Stimulated activated CD4-positive, alpha-beta T cell treated with anti-CD3 and anti-CD28 coated beads, Interleukin-4, amount 100 ng/mL, for 4 hours (primary cell): ENCODE measurements at places on chromosomes 5 and 9.

DNA sequence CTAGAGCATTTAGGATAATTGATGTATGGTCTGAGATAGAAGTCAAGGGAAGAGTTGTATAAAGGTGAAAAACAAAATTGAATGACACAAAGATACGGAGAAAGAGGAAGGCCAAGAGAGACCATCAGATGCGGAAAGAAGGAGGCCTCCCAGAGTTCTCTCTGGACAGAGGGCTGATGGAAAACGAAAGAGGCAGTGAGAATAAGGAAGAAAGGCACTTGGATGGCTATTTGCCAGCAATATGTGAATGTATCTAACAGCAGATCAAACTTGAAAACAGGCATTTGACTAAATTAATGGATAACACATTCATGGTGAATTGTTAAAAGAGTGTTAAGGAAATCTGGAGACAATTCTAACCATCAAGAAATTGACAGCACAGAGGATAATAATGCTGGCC, 2.4 kb upstream of the DOCK8 start:
- DNase-seq, result no peak

GRCh38 chr9:9612755-9613154, 1000.0 kb downstream of the PTPRD start:
- no peak for DNase-seq

GRCh38 chr5:78522476-78523260, 125.9 kb downstream of the LHFPL2 start:
- no peak for DNase-seq

DNA sequence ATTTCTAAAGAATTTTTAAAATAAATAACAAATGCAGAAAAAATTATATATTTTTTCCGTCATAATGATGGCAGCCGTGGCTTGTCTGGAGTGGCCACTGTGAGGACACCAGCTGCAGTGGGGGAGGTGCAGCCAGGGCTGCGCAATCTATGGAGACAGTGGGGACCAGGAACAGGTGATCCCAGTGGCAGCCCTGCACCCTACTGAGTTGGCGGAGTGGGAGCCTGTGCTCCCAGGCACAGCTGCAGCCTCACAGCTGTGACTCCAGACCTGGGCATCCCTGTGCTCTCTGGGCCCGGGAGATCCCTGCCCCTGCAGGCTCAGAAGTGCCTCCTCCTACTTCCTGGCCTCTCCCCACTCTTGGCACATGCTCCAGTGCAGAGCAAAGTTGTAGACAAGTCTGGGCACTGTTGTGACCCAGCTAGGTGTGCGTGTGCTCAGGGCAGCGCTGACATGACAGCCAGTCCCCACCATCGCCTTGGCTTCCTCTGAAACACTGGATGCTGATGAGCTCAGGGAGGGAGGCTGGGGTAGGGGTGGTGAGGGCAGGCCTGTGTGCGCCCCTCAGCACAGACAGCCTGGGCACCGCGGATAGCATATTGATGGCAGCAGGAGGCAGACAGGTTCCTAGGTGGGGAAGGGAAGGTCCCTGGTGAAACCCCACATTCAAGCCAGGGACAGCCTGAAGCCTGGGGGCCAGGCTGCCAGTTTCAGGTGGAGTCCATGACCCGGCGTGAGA, 96.0 kb upstream of the PRR16 start:
- no peak for DNase-seq

DNA sequence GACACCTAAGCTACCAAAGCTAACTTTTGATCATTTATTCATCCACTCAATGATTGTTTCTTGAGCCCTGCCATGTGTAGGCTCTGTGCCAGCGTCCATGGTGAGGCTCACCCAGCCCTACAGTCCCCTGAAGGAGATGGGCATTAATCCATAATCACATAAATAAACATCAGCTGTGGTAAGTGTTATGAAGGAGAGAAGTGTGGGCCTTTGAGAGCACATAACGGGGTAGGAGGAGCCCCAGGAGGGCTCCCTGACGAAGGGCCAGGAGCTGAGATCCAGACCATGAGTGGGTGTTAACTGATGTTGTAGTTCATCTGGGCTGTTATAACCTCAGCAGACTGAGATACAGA, 53.9 kb upstream of the AFAP1L1 start:
- DNase-seq, result no peak

DNA sequence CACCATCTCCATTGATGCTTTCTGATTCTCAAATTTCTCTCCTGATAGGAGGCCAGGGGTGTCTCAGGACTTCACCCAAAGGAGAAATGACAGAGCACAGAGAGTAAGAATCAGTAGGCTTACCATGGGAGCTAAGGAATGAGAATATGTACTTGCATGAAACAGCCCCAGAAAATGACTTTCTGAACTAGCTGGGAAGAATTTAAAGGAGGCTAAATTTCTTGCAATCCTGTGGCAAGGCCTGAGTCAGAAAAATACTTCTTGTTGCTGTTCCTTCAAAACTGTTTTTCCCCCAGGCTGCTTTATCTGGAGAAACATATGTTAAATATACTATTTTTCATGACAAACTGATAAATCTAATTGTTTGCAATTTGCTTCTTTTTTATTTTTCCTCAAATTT, 53.4 kb upstream of the FBXL7 start:
- DNase-seq, result no peak

GRCh38 chr5:71695595-71695994, 23.5 kb upstream of the CARTPT start:
- DNase-seq, result no peak

DNA sequence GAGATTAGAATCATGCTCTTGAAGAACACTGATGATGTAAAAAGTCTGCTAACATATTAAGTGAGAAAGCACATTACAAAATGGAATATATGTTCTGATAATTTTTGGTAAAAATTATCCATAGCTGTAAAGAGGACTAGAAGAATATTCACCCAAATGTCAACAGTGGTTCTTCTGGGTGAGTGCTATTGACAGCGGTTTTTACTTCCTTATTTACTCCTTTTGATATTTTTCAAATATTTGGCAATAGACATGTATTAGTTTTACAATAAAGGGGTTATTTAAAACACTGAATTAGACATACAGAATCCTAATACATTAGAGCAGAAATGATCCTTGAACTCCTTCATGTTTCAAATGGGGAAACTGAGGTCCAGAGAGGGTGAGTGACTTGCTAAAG, 26.9 kb upstream of the MEGF9 start:
- DNase-seq, result no peak

DNA sequence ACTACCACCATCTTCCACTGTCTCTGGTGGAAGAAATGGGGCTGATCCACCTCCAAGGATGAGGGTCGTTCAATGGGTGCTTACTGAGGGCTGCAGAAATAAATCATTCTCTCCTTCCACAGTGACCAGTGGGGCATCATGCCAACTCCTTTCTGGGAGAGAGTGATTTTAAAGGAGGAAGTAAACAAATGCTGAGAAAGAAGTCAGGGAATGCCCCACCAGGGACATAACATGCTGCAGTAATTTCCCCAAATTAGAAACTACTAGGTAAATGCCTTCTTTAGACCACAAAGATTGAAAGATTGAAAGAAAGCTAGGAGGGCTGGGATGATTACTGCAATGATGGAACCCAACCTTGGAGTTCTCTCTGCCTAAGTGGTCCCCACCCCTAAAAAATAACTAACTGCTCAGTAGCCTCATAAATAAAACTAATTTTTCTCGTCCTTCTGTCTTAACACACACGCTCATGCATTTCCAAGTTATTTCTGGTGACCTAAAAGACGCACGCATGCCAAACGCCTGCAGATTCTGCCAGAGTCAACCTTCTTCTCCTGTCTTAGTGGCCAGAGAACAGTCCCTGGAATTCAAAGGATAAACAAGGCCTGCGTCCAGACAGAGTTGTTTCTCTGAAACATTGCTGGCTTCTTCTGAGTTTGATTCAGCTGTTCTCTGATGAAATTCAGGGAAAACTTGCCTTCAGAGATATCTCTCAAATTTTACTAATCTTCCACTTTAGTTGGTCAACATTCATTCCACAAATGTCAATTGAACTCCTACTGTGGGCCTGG, 250.0 kb downstream of the NR3C1 start:
- DNase-seq, result no peak

DNA sequence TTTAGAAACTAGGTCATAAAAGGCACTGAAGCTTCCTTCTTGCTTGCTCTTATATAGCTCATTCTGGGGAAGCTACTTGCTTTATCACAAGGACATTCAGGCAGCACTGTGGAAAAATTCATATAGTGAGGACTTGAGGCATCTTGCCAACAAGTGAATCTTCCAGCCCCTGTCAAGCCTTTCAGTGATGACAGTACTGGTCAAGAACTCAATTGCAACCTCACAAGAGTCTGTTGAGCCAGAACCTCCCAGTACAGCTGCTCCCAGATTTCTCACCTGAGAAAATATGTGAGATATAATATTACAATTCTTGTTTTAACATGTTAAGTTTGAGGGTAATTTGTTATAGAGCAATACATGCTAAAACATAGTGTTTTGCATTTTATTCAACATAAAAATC, 2011.0 kb upstream of the NUDT12 start:
- no peak for DNase-seq

DNA sequence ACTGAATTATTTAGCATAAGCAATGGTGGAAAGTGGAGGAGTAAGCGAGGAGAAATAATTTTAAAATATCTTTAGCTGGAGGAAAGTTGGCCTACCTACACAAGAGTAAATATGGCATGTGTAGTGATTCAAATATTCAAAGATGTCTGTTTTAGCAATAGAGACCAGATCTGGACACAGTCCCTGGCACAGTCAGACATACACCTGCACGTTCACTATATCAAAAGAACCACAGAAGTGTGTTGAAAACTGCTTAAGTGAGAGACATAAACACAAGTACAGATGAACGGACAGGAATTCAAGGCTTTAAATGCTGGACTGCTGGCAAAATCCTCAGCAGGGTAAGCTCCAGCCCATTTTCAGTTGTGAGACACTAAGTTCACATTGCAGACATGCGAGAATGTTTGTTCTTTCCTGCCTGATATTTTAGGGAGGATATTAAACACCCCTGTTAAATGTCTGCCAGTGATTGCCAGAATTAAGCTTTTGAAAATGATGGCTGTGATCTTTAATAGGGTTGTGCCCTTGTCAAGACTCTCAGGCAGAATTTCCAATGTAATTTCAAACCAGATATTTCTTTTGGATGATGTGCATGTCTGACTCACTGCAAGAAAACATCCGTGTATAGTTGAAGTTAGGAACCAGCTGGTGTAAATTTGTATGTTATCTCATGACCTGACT, 810.6 kb downstream of the TLE4 start:
- no peak for DNase-seq

GRCh38 chr5:22889720-22890119, 36.6 kb upstream of the CDH12 start:
- no peak for DNase-seq

DNA sequence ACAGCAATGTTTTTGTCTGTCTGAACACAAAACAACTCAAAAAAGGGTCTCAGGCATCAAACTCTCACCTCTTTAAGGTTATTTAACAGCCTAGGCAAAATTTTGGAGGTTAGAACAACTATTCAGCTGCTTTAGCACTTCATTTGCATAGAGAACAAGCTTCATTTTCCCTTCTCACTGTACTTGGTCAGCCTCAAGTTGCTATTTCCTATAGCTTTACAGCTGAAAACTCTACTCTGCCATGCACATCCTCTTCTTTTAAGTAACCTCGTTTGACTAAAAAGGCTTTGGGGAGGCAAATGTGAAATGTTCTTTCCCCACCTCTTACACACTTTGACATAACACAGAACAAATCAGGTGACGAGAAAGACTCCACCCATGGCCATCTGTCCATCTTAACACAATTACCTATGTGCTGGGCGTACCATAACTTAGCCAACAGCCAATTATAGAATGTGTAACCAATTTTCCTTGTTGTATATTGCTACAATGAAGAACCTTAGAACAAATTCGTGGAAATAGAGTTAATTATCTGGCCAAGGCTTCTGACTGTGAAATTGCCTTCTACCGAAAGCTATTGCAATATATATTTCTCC, 195.7 kb downstream of the DCP2 start:
- DNase-seq, result no peak

- DNase-seq, result no peak
Observed at GRCh38 chr9:133700819-133701320, 37.3 kb downstream of the SARDH start.

GRCh38 chr9:77399964-77400363, 222.6 kb downstream of the VPS13A start:
- no peak for DNase-seq
